Esophagus mucosa (tissue), 1 donor: ENCODE measurements at places on chromosomes 3 and 15.

GRCh38 chr3:16286751-16287543 lies 21.9 kb downstream of the OXNAD1 start:
- ATAC-seq, result no peak

DNA sequence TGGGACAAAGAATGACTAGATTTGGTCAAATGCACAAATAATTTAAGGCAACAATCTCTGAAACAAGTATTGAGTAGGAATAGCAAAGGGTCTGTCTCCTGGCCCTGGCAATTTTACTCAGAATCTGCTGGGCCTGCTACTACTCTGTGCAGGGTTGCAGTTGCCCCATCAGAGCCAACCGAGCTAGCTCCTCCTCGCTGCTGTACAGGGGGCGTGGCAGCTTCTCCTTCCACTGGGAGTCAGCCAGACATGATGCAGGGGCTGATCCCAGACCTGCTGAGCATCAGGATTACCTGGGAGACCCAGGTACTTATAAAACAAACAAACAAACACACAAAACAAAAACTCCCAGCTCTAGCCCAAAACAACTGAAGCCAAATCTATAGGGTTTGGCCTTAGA lies 30.5 kb upstream of the PXYLP1 start:
- ATAC-seq, result no peak

- no peak for ATAC-seq
Measured at GRCh38 chr3:190811775-190812480, 50.6 kb downstream of the GMNC start.

DNA sequence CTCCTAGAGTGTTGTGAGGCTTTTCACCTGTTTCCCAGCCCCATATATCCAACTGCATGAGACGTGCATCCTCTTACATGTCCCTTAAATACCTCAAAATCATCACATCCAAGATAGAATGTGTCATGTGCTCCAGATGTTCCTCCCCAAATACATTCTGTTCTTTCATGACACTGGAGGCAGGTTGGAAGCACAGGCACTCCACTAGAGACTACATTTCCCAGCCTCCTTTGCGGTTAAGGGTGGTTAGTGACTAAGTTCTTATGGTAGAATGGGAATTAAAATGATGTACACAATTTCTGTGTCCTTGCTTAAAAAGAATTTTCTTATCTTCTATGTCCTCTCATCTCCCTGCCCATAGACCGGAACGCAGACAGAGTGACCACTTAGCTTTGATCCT lies 34.3 kb downstream of the TMEM40 start:
- ATAC-seq, result no peak

GRCh38 chr3:97430601-97431000 lies 334.0 kb upstream of the ARL6 start:
- ATAC-seq, result no peak

GRCh38 chr3:117515309-117515708 lies 805.7 kb downstream of the TUSC7 start:
- ATAC-seq, result no peak

- ATAC-seq, result no peak
Measured at GRCh38 chr3:169165196-169166158, 498.0 kb downstream of the MECOM start.

DNA sequence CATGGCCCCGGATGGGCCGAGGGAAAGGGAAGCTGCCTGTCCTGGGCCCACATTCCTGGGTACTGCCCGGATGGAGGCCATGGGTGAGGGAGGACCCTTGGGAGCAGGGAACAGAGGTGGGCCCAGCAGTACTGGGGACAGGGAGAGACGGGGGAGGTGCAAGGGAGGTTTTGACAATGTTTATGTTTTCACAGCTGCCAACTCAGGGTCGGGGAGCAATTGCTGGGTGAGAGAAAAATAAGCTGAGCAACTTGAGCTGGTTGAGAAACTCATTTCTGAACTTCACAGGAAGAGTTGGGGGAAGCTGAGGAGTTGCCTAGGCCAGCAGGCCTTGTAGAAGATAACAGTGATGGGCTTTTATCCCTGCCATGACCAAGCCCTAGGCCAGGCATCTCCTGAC lies 11.1 kb upstream of the TSPAN3 start:
- no peak for ATAC-seq

GRCh38 chr3:32172420-32172819 lies 66.0 kb downstream of the GPD1L start:
- ATAC-seq, result no peak

DNA sequence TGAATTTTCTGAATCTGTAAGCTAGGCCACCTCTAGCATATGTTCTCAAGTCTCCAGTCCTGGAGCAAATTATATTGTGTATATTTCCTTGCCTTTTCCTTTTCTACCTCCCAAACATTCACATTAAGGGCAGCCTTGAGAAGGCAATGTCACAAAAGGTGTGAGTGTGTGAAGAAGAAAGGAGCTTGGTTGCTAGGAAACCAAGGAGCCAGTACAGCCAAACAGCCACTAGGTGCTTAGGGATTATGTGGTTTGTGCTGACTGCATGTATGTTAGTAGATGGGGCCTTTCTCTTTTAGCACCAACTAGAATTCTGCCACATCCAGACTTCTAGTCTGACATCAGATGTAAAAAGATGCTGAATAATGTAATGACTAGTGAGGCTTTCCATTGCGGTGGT lies 118.8 kb upstream of the DAZL start:
- no peak for ATAC-seq

DNA sequence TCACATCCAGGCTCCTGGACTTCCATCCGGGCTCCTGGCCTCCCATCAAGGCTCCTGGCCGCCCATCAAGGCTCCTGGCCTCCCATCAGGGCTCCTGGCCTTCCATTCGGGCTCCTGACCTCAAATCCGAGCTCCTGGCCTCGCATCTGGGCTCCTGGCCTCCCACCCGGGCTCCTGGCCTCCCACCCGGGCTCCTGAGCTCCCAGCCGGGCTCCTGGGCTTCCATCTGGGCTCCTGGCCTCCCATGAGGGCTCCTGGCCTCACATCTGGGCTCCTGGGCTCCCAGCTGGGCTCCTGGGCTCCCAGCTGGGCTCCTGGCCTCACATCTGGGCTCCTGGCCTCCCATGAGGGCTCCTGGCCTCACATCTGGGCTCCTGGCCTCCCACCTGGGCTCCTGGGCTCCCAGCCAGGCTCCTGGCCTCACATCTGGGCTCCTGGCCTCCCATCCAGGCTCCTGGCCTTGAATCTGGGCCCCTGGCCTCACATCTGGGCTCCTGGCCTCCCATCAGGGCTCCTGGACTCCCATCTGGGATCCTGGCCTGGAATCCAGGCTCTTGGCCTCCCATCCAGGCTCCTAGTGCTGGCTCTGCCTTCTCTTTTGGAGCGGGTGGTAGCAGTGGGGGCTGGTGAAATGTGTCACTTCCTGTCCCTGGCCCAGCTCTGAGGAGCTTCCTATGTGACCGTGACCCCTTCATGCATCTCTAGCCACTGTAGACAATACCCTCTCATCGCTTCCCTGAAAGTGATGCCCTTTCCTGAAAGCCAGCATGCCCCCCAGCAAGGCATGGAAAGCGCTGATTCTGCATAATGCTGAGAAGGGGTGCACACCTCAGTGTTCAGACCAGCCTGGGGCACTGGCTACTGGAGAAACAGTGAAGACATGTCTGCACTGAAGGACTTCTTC lies 62.7 kb upstream of the BLM start:
- no peak for ATAC-seq

GRCh38 chr3:32457971-32458471 lies 44.6 kb downstream of the CMTM6 start:
- ATAC-seq, result peak; percentile 47

DNA sequence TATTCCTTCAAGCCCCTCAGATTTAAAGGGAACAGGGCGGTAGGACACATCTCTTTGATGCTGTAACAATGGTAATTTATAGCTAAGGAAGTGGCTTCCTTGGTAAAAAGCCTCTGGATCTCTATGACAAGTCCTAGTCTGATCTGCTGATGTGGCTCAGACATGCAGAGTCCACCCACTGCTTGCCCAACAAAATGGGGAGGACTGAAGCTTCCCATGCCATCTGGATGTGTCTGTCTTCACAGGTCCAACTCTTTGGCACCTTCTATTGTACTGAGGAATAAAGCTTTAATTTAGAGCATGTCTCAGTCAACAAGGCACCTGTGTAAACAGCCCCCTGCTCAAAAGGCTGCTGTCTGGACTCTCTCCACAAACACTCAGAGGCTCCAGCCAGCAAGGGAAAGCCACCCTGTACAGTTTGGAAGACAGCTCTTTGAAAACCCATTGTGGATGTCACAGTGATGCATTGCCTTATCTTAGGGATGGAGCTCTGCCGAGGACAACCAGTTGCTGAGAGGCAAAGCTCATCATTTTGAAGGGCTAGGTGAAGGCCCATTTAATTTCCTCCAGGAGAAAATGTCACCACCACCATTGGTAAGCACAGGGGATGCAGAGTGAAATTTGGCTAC lies 348.6 kb upstream of the GRM7 start:
- no peak for ATAC-seq

DNA sequence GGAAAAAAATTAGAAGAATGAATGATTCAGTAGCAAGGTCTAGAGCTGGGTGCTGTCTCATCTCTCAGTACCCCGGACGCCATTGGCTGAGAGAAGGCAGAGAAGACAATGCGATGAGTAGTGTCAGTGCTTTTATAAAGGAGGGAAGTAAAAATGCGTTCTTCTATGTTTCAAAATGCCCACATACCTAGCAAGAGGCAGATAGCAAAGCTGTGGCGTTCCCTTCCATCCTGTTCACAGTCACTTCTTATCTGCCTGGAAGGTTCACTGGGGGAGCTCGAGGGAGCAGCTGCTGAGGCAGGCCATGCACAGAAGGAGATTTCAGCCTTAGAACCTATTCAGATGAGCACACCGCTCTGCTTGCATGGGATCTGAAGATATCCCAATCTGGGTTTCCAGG lies 234.0 kb downstream of the RPLP1 start:
- no peak for ATAC-seq

GRCh38 chr3:47394140-47394870 lies 13.5 kb downstream of the PTPN23 start:
- peak; percentile 50 for ATAC-seq

DNA sequence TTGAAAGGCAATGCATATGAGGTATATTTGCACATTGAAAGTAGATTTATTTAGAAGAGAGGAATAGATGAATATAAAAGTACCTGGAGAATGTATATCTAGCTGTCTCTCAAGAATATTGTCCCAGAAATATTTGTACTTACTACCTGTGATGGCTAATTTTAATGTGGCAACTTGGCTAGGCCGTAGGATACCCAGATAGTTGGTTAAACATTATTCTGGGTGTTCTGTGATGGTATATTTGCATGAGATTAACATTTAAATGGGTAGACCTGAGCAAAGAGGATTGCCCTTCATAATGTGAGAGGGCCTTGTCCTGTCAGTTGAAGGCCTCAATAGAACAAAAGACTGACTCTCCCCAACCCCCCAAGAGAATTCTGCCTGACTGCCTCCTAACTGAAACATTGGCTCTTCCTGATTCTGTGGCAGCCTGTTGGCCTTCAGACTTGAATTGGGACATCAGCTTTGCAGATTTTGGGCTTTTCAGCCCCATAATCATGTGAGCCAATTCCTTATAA lies 69.4 kb upstream of the FILIP1L start:
- no peak for ATAC-seq

DNA sequence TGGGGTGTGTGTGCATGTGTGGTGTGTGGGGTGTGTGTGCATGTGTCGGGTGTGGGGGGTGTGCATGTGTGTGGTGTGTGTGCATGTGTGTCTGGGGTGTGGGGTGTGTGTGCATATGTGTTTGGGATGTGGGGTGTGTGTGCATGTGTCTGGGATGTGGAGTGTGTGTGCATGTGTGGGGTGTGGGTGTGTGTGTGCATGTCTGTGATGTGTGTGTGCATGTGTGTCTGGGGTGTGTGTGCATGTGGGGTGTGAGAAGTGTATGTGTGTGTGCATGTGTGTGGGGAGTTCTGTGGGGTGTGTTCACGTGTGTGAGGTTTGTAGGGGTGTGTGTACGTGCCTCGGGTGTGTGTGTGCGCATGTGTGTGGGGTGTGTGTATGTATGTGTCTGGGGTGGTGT lies 6.7 kb upstream of the OCA2 start:
- ATAC-seq, result no peak

- ATAC-seq, result no peak
Measured at GRCh38 chr3:133083395-133083794, 45.2 kb downstream of the TMEM108 start.

DNA sequence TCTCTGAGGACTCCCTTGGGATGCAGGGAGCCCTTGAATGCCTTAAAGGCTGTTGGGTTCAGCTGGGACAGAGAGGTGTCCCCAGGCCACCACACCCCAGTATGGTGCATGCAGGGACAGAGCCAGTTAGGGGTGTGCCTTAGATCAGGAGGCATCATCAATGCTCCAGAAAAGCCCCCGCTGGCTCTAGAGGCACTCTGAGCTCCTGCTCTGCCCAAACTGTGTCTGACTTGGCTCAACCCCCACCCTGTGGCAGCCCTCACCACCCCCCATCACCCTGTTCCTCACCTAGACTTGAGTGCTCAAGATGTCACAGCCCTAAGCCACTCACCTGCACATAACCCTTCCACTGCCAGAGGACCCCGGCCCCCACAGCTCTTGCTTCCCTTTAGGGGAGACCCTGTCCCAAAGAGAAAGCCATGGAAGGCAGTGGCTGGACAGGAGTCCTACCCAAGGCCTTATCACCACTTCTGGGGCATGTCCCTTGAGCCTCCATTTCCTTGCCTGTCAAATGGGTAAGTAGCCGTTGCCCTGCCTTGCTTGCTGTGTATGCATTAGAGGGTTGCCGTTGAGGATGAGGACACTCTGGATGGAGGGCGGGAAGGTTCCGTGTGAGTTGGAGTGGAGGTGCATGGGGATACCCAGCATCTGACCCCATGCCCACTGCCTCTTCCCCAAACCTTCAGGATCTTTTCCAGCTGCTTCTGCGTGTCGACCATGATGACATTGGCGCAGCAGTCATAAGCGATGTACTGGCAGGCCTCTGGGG lies 41.4 kb downstream of the ACSBG1 start:
- no peak for ATAC-seq

DNA sequence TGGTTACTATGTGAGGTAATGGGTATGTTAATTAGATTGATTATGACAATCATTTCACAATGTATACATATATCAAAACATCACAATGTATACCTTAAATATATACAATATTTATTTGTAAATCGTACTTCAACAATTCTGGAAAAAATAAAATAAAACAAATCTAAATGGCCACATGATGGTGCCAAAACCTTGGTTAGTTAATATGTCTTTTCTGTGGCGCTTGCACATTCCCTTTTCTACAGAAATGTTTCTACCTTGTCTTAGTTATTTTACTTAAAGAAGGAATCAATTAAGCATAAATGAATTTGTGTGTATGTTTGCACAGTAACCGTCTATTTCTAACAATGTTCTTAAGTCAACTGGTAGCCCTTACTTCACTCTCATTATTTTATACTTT lies 53.4 kb downstream of the OXSM start:
- ATAC-seq, result no peak

DNA sequence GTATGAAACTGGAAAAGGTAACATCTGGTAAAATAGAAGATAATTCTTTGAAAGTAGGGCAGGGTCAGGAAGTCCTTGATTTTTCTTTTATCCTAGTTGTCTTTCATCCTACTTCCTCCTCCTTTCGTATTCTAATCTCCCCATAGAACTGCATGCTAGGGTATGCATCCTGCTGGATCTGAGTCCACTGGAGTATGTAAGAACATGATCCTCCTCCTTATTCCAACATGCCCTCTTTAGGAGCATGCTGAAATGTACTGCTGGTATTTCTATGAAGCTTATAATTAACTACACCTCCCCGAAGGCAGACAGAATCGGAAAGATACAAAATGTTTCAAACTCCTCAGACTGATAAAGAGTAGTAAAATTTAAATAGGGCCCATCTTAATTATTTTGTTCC lies 493.8 kb downstream of the AGBL1 start:
- ATAC-seq, result no peak

GRCh38 chr3:100538339-100538706 lies 45.9 kb downstream of the TMEM45A start:
- ATAC-seq, result no peak

GRCh38 chr3:134249935-134250716 lies 533 bp downstream of the RYK start:
- ATAC-seq, result peak; percentile 52

- no peak for ATAC-seq
Measured at GRCh38 chr3:43379343-43379742, 93.0 kb downstream of the SNRK start.
